Esophagus squamous epithelium (tissue), 5 donors: ENCODE measurements at places on chromosomes 13 and 19.

GRCh38 chr19:41441321-41441945, 1.5 kb upstream of the ERICH4 start:
- DNase-seq: no peak

DNA sequence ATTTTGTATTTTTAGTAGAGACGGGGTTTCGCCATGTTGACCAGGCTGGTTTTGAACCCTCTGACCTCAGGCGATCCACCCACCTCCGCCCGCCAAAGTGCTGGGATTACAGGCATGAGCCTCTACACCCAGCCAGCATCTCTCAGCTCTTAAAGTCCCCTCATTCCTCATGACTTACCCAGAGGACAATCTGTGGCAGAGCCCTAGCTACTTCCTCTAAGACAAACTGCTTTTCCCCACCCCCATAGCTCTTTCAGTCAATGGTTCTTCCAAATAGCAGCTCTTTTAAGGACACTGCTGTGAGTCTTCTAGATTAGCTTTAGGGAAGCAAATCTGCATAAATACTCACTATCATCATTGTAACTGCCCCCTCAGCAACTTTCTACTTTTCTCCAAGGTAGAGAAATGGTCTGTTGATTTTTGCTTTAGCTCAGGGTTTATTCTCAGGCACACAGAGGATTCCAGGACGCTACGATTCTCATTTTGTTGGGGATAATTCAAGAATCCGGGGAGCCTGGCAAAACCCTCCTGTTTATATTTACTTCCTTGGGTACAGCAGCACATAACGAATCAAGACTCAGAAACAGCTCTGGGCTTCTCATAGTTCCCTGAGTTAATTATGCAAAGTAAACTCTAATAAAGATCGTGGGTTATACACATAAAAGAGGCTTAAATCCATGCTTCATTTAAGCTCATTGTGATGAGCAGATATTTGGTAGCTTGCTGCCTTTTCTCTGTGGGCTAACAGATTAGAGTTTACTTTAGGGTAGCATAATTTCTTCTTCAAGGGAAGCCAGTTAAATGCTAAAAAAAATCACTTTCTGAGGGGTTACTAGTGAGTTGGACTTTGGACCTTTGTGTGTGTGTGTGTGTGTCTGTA, 357.4 kb downstream of the TDRD3 start:
- no peak for DNase-seq

- no peak for DNase-seq
Observed at GRCh38 chr13:46050771-46051170, 1.8 kb downstream of the ZC3H13 start.

GRCh38 chr13:20788312-20788711, 14.6 kb upstream of the EEF1AKMT1 start:
- no peak for DNase-seq

GRCh38 chr19:44943801-44944249, 1.8 kb downstream of the APOC4 start:
- no peak for DNase-seq

DNA sequence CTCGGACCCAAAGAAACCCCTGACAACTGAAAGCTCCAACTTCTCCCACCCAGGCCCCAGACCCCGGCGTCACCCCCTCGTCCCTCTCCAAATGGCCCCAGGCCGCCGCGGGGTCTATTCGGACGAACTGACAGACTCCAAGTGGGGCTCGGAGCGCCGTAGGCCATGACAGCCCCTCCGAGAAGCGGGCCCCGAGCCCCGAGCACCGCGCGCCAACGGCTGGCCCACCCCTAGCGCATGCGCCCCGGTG, 360 bp downstream of the DDX39A start:
- DNase-seq: no peak

DNA sequence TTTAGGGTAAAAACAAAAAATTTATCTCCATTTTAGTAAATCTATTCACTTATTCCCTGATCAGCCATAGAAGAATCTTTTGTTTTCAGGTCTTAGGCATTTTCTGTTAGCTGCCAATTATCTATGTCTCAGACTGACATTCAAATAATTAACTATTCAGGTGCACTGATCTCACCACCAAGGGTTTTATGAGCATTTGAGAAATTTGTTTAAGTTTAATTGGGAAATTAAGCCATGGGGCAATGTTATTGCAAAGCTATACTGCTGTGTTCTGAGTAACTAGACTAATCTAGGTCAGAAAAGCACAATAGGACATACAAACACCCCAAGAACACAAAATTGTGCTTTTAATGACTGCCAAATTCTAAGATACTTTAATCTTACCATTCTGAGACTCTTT, 210.7 kb upstream of the EDNRB start:
- DNase-seq: no peak

DNA sequence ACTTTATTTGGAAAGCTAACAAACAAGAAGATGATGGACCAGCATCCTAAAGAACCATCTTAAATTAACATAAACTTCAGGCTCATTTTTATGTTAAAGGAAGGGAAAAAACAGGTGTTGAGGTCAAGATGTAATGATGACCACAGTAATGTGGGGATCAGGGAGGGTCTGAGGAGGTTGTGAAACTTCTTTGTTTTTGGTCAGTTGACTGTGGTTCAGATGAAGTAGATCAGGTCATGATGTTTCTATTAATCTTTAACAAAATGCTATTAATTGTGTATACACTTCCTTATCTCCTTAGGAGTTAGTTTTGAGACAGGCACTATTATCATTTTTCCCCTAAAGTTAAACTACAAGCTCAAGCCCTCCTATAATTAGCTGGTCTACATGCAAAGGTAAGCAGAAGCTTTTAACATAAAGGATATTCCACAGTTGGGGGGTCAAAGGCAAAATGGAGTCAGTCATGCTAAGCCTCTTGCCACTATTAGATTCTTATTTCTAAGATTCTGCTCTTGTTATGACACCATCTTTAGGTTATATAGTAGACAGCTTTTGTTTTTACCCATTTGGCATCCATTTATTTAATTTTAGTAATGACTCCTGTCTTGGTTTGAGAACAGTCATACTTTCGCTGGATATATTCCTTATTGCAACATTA, 800.1 kb upstream of the PCDH9 start:
- no peak for DNase-seq

DNA sequence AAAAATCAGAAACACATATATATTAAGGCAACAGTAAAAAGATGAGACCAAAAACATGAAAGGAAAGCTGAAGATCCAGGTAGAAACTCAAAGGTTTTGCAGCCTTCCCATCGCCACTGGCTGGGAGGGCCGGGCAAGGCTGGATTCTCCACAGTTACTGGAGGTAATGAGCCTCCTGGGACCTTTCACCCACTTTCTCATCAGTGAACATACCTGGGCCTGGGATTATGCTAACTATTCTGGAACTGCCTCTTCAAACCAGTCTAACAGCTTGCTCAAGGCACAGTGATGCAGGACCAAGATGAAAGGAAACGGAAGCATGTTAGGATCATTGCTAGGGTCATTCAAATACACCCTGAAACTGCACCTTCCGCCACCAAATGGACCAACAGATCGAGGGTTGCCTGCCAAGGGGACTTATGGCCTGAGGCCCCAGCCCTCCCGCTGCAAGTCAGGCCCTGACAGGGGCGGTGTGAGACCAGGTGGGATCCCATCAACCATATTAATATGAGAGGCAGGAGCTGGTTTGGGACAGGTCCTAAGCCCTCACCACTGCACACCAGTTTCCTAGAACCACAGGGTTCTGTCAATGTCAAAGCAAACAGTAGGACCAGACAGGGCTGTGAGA, 28.4 kb upstream of the ATP12A start:
- no peak for DNase-seq

DNA sequence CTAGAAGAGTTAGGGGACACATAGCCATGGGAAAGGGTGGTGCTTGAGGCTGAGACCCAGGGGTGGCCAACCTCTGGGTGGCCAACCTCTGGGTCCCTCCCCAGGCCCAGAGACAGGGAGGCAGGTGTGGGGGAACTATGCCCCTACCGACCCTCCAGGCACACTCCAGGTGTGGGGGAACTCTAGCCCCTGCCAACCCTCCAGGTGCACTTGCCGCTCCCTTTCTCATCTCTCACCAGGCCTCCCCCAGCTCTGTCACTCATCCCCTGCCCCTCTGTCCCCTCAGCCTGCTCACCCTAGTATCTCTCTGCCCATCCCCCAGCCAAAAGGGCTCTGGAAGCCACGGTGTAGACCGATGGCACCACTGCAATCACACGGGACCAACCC, 10.6 kb upstream of the VSTM2B start:
- DNase-seq: no peak

GRCh38 chr19:8149261-8150094, at the start of gene FBN3:
Gene FBN3 (minus strand): TSS chr19:8149592. CDS start chr19:8147480, 2,112 bp downstream.
- no peak for DNase-seq

- DNase-seq: no peak
Observed at GRCh38 chr19:34246340-34246739, 8.0 kb upstream of the GARRE1 start.

DNA sequence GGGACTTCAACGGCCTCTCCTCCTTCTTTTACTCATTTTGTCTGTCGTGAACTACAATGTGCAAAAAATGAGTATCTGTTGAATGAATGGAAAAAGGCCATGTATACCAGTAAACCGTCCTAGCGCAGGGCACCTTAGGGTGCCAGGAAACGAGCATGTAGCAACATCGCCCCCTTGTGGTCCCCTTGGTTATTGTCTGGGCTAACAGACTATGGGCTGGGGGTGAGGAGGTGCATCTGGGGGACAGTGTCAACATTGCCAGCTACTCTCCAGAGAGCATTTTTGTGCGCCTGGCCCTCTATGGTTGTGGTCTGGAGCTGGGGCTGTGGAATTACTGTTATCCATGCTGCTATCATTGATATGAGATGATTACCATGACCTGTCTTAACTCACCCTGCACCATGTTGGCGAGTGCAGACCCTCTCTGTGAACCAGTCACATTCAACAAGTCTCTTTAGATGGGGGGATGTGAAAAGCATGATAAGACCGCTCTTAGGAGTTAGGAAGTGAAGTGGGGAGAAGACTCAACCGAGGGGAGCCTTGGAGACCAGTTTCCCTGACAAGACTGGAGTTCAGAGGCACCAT, 22.8 kb upstream of the SIGLEC11 start:
- DNase-seq: no peak

DNA sequence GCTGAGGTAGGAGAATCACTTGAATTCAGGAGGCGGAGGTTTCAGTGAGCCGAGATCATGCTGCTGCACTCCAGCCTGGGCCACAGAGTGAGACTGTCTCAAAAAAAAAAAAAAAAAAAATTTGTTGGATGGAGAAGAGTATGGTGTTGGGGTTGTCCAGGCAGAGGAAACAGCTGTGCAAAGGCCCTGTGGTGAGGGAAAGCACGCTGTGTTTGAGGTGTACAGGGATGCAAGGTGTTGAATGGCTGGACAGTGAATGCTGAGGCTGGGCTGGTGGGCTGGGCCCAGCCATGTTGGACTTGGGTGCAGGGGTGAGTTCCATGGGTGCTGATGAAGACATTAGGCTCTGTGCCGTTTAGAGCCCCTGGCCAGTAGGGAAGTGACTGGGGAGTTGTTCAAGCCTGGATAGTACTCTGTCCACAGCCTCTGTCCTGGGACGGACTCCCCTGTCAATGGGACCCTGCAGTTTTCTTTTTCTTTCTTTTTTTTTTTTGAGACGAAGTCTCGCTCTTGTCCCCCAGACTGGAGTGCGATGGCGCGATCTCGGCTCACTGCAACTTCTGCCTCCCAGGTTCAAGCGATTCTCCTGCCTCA, 18.6 kb downstream of the PRR12 start:
- DNase-seq: no peak

DNA sequence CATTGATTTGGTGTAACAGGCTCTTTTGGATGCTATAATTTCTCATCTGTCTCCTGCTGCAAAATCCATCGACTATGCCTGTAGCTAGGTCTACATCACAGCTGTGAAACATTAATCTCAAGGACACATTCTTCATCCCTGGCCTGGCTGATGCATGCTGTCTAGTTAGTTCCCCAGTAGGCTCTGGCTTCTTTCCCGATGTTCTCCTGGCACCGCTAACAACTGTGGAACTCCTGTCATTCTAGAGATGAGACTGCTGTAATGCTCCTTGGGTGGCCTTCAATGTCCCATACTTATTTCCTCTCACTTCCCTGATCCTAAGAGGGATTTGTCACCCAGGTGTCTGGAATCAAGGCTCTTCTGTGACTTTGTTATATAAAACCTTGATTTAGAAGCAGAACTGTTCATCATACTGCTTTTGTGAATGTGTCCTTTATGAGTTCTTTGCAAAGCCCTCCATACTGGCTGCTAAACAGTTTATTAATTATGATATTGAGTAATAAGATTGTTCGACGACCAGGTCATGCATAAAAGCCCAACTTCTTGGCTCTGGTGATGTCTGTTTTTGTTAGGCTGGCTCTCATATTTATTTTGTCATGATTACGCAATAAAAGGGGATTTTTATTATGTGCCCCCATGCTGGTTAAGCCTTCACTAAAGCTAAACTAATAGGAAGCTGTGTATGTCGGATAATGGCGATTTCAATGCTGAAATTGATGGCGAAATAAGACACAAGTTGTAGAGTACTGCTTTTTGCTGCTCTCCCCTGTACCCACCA, 227.5 kb downstream of the DCT start:
- no peak for DNase-seq

DNA sequence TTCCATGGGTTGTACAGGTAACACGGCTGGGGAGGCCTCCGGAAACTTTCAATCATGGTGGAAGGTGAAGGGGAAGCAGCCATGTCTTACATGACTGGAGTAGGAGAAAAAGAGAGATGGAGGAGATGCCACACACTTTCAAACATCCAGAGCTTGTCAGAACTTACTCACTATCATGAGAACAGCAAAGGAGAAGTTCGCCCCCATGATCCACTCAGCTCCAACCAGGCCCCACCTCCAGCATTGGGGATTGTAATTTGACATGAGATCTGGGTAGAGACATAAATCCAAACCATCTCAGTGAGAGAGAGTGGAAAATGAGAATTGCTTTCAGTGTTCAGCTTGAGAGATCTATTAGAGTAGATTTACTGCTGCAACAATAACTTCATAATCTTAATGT, 210.9 kb downstream of the NDFIP2 start:
- no peak for DNase-seq

- DNase-seq: no peak
Observed at GRCh38 chr19:17863520-17864182, 3.9 kb downstream of the RPL18A start.

- DNase-seq: no peak
Observed at GRCh38 chr13:90723381-90723780, 624.1 kb upstream of the MIR17HG start.

DNA sequence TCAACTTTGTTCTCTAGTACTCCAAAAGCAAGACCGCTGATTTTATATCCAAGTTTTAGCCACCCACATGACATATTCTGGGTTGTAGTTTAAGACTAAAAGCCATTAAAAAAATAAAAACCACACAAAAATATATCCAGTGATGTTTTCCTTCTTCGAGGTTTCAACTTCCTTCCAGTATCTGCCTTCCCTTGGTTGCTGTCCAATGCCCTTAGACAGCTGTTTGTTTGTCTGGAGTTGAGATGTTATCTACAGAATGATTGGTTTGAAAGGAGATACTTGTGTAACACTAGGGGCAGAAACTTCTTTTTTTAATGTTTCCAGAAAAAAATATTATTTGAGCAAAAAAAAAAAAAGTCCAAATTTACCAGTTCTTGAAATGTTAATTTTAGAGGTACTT, 591.5 kb upstream of the PCDH9 start:
- DNase-seq: no peak

GRCh38 chr19:47124937-47125668, 5.5 kb upstream of the SAE1 start:
- DNase-seq: no peak

- no peak for DNase-seq
Observed at GRCh38 chr19:41691268-41691970, 3.3 kb upstream of the CEACAM7 start.

GRCh38 chr19:6343462-6343861, 10.1 kb upstream of the ACER1 start:
- no peak for DNase-seq

GRCh38 chr13:27644302-27644701, 22.6 kb downstream of the POLR1D start:
- no peak for DNase-seq

GRCh38 chr19:35176181-35176570, 21.6 kb downstream of the FXYD5 start:
- no peak for DNase-seq
